ENCODE measurements at places on chromosomes 13 and 19.

DNA sequence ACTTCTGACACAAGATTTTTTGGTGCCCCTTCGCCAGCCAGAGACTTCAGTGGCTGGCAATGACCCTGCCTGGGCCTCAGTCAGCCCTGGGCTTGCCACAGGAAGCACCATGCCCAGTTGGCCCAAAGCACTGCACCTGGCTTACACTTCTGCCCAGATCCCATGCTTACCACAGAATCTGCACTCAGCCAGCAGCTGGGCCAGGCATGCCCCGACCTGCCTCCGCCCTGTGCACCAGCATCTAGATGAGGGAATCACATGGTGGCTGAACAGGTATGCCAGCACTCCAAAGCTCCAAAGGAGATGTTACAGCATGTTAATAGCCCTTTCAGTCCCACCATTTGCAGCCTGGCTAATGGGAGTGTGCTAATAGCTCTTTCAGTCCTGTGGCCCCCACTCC is 690.9 kb downstream of the SLITRK6 start:
- no peak for DNase-seq

GRCh38 chr19:15974856-15975255 is 26.0 kb downstream of the OR10H4 start:
- no peak for DNase-seq

DNA sequence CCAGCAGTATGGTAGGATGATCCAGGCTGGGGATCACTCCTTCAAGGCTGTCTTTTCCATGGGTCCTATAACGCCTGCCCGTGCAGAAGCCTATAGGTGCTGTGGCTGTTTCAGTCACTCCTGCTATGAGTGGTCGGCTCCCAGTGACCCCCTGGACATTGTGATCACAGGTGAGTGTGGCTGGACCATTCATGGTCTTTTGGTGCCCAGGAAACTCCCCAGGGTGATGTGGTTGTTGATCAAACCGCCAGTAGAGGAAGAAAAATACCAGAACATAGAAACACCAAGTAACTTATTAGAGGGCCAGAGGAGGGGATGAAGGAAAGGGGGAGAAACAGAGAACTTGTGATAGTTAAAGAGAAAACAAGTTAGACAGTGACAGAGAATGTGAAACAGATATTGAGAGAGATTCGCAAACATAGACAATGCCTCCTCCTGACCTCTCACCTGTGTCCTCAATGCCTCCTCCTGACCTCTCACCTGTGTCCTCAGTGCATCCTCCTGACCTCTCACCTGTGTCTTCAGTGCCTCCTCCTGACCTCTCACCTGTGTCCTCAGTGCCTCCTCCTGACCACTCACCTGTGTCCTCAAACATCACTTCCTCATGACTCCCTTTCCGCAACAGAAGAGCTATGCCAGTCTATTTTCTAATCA is 19.4 kb downstream of the LAIR2 start:
- no peak for DNase-seq

DNA sequence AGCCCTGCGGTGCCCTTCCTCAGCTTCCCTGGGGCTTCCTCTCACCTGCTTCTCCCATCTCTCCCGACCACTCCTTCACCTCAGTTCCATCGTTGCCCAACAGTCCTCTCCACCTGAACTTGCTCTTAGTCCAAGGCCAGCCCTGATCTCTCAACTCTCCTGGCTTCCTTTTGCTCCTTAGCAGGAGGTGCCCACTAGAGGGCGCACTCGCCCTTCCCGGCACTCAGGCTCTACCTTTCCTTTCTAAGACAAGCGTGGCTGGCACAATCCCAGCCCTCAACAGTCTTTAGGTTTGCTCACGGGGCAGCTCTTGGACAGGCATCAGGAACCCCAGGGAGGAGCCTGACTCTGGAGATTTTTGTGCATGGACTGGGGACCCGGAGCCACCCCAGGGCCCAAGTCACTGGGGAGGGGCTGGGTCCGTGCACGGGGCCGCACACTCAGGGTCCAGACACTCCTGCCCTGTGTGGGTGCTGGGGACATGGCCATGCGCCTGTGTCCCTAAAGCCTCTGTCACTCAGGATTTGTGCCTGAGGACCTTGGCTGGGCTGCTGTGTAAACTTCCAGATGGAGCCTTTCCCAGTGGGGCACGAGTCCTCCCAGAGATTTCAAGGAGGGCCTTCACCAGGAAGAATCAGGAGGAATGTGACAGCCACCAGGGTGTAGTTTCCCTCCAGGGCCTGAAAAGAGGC is 12.1 kb upstream of the CEACAM8 start:
- peak; percentile 77 for DNase-seq

- no peak for DNase-seq
Observed at GRCh38 chr13:68551701-68552522, 1321.8 kb upstream of the PCDH9 start.

- peak; percentile 18 for DNase-seq
Observed at GRCh38 chr19:51712461-51713081, 11.2 kb downstream of the HAS1 start.

- DNase-seq: no peak
Observed at GRCh38 chr13:78977311-78977710, 318.4 kb upstream of the OBI1 start.

DNA sequence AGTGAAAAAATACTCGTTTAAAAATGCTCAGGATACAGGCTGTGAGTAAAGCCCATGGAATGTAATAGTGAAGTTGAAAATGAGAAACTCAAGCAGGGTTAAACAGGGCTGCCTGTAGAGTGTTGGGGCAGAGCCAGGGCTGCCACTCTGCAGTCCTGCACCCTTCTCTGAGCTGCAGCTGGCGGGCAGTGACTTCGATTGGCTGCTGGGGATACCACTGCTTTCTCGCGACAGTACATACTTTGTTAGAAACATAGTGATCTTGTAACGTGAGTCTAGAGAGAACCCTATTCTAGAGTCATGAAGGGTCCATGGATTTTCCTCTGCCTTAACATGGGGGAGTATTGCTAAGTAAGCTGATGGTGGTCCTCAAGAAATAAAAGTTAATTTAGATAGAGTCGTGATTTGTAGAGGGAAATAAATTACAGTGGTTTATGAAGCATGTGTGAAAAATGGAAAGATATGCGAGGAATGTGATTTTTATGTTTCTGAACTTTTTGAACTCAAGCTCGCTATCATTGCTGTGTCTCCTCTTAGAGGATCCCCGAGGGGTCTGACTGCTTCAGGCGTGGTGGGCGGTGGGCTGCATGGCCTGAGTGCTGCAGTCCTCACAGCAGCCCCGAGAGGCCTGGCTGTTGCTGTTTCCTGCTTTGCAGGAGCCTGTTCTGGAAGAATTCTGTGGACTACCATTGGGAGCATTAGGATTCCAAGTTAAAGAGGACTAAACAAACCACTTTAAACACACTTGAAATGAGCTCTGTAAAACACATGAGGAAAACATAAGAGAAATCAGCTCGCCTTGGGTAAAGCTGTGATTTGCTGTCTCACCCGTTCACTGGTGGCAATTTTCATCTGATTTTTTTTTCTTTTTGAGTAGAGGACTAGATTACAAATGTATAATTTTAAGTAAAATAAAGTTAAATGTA is 95.7 kb downstream of the ARHGEF7 start:
- DNase-seq: no peak

- DNase-seq: no peak
Observed at GRCh38 chr13:108755083-108755482, 125.7 kb downstream of the MYO16 start.

DNA sequence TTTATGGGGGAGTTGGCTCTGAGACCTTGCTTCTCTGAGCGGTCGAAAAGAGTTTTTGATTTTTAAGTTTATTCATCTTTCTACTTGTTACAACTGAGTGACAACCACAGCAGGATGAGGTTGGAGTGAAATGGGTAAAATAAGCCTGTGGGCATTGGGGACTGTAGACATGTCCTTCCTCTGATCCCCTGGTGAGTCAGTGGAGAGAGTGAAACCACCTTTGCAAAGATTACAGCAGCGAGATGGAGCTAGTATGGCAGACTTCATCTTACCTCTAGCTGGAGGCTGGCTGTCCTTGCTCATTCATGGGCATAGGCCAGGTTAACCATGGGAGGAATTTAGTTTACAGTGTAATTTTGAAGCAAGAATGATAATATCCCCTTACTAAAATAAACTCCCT is 30.9 kb upstream of the PSG9 start:
- DNase-seq: no peak

DNA sequence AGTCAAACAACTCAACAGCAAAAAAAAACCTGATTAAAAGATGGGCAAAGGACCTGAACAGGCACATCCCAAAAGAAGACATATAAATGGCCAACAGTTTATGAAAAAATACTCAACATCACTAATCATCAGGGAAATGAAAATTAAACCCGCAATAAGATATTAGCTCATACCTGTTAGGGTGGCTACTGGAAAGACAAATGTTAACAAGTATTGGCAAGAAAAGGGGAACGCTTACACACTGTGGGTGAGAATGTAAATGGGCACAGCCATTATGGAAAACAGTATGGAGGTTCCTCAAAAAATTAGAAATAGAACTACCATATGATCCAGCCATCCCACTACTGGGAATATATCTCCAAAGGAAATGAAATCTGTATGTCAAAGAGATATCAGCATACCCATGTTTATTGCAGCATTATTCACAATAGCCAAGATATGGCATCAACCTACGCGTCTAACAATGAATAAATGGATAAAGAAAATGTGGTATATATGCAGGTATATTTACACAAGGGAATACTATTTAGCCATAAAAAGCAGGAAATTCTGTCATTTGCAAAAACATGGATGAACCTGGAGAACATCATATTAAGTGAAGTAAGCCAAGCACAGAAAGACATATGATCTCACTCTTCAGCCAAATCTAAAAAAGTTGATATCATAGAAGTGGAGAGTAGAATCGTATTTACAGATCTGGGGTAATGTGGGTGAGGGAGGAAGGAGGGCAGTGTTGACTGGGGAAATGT is 2.3 kb downstream of the ZNF780A start:
- DNase-seq: no peak

DNA sequence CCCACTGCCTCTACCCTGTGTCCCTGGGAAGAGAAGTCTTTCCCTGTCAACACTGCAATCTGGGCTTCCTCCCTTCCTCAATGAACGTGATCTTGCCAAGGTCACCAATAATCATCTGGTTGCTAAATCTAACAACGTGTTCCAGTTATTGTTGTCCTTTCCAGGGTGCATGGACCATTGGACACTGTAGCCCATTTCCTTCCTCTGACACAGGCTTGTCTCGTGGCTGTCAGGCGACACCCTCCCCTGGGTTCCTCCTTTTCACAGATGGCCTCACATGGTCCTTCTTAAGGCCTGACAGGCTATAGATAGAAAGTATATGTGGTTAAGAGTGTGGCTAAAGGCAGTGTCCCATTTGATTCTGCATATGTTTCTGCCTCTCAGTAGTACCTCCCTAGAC is 67.7 kb upstream of the STARD13 start:
- no peak for DNase-seq

DNA sequence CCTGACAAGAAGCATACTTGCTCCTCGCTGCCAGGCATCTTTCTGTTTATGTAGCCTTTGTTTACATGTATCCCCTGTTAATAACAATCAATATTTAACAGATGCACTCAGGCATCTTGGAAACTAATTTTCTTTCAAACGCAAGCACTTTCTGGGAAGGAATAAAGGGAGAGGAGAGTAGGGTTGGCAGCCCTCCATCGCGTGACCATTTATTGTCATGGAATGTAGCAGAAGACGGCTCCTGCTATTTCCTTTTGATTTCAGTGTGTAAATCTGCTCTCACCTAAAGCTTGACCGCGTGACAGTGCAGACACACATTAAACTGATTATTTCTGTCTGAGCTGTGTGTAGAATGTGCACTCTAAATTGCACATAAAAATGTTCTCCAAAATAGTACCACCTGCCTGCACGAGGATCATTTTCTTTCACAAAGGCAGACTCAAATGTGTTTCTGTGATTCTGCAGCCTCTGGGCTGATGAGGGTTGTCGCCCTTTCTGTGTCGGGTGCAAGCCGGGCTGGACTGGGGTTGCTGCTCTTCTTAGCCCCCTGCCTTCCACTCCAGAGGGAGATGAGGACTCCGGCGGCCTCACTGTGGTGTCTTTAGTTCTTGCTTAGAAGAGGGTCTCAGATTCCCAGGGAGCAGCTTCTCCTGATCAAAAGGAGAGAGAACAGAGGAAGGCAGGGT is 223.5 kb upstream of the MAB21L1 start:
- DNase-seq: no peak

DNA sequence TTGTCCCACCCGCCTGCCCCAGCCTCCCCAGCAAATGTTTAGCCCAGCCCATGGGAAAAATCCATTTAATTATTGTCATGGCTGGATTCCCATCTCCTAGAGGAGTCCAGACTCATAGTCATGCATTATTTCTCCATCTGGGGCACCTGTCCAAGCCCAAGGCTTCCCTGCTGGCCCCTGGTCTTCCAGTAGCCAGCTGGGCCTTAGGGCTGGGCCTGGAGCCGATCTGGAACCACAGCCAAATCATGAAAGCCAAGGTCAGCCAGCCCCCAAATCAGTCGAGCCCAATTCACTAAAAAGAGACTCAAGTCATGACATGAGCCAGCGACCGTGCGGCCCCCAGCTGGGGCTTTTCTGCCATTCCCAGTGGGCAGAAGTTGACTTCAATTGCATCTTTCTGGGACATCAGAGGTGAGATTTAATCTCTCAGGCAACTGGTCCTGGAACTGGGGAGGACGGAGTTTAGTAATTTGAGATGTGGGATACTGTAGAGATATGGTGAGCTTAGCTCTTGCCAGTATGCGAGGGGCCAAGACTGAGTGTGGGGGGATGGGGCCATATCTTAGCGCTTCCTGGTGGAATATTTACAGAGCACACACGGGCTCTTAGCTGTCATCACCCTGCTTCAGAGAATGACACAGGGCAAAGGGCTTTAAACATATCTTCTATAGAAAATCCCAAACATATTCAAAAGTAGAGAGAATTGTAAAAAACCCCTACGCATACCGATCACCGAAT is 9.4 kb upstream of the PGLYRP2 start:
- no peak for DNase-seq

DNA sequence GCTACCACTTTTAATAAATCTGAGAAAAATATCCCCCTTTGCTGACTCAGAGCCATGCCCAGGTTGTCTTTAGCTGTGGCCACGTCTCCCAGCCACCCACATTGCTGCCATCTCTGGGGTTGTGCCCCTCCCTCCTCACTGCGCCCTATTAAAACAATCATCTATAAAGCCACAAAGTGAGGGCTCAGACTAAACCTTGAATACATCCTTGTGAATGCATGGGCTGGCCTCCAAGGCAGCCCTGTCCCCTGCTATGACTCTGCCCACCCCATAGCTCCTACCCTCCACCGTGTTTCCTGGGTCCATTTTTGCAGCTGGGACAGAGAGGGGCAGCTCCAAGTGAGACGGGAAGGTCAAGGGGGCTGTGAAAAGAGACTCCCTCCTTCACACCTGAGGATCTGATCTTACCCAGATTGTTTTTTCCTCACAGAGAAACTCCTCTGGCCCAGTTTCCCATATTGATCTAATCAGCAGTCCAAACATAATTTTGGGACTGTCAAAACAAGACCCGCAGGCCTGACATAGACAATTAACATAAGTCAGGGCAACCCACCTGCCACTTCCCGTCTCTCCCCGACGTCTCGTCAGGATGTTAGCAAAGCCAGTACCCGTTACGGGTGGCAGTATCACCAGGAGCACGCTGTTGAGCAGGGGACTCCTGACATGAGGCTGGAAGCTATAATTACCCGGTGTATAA is 199.0 kb downstream of the KATNAL1 start:
- DNase-seq: no peak

- peak; percentile 71 for DNase-seq
Observed at GRCh38 chr19:1725100-1726064, 27.9 kb upstream of the ONECUT3 start.

Measured in stimulated activated CD4-positive, alpha-beta T cell treated with anti-CD3 and anti-CD28 coated beads, Interleukin-15, amount 100 ng/mL, for 24 hours (primary cell).